ENCODE measurements at places on chromosomes 11 and 22.
A peak's percentile ranks its signal among the peaks of the same experiment; 100 is the strongest.

DNA sequence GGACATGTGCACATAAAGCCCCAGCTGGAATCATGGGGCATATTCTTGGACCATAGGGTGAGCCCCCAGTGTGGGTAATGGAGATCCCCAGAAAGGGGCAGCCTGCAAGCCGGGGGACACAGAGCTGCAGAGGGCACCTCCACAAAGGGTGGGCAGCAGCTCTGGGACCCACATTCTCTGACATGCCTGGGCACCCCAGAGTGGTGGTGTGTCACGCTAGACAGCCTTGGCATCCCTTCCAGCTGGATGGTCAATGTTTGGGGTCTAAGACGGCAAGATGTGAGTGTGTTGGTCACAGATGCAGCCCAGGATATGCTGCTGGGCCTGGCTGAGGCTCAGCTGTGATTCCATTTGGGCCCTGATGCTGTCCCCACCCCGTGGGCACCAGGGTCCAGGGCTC lies 9.7 kb downstream of the ADORA2A start:
- DNase-seq: no peak

- DNase-seq: no peak
Observed at GRCh38 chr22:39936523-39937145, 23.6 kb upstream of the TMA7B start.

- DNase-seq: no peak
Observed at GRCh38 chr22:46584081-46584921, 35.9 kb upstream of the GRAMD4 start.

GRCh38 chr11:126090452-126090851 lies 27.8 kb upstream of the CDON start:
- DNase-seq: peak; percentile 93

- no peak for DNase-seq
Observed at GRCh38 chr22:50357222-50357621, 14.1 kb downstream of the PPP6R2 start.

GRCh38 chr11:134282121-134283045 lies 6.2 kb downstream of the GLB1L3 start:
- DNase-seq: no peak

GRCh38 chr11:10502065-10502680 lies 38.8 kb downstream of the RNF141 start:
- no peak for DNase-seq

DNA sequence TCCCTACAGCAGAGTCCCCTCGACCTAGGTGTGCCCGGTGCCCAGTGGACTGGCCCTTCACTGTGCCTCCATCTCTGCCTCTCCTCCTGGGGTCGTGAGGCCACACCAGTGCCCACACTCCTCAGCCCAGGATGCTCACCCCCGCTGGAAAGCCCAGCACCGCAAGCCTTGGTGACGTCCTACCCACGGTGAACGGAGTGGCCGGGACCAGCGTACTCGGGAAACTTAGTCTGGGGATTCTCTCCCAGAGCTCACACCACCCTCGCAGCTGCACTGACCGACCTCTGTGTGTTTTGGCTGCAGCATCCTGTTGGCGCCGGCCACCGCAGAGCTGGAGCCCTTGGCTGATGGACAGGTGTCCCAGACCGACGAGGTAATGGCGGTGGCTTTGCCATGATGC lies 35.5 kb upstream of the KRTAP5-7 start:
- no peak for DNase-seq

DNA sequence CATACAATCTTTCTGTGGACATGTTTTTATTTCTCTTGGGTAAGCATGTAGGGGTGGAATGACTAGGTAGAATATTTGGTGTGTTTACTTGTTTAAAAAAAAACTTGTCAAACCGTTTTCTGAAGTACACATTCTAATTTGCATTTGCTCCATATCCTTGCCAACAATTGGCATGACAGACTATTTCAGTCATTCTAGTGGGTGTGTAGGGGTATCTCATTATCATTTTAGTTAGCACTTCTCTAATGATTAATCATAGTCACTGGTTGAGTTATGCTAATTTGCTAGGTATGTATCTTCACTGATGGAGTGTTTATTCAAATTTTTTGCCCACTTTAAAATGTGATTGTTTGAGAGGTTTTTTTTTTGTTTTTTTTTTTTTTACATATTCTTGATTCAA lies 64.3 kb downstream of the C11orf65 start:
- DNase-seq: no peak

GRCh38 chr11:46356924-46357482 lies 9.7 kb downstream of the DGKZ start:
- DNase-seq: no peak

DNA sequence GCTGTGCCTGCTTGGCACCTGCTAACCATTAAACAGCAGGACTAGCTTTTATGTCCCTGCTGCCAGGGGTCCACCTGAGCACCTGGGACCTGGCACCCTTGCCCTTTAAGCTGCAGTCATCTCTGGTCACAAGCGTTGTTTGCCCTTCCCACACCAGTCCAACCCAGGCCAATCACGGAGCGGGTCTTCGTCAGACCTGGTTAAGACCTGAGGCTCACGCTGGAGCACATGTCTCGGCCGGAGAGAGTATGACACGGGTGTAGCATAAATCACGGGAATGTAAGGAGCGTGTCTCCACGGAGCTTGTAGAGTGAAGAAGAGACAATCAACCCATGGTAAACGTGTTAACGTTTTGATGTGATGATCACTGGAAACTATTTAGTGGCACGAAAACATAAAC lies 847.3 kb downstream of the BRD1 start:
- no peak for DNase-seq

GRCh38 chr11:111730871-111731591 lies 35.2 kb downstream of the PPP2R1B start:
- DNase-seq: no peak

DNA sequence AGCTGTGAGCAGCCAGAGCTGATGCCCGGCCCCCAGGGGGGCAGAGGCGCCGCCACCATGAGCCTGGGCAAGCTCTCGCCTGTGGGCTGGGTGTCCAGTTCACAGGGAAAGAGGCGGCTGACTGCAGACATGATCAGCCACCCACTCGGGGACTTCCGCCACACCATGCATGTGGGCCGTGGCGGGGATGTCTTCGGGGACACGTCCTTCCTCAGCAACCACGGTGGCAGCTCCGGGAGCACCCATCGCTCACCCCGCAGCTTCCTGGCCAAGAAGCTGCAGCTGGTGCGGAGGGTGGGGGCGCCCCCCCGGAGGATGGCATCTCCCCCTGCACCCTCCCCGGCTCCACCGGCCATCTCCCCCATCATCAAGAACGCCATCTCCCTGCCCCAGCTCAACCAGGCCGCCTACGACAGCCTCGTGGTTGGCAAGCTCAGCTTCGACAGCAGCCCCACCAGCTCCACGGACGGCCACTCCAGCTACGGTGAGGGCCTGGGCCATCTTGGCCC lies 6.1 kb downstream of the CDC42EP1 start:
- no peak for DNase-seq

DNA sequence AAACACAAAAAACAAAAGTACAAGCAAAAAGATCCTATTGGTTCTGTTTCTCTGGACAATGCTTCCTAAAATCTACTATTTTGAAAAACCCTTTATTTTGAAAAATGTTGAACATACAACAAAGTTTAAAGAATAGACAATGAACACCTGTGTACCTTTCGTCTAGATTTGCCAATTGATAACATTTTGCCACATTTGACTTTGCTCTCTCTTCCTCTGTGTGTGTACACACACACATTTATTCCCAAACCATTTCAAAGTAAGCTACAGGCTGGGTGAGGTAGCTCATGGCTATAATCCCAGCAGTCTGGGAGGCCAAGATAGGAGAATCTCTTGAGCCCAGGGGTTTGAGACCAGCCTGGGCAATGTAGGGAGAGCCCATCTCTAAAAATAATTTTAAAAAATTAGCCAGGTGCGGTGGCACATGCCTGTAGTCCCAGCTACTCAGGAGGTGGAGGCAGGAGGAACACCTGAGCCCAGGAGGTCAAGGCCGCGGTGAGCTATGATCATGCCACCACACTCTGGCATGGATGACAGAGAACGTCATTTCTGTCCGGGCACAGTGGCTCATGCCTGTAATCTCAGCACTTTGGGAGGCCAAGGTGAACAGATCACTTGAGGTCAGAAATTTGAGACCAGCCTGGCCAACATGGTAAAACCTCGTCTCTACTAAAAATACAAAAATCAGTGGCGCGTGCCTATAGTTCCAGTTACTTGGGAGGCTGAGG lies 5.3 kb upstream of the PSMC3 start:
- DNase-seq: no peak

DNA sequence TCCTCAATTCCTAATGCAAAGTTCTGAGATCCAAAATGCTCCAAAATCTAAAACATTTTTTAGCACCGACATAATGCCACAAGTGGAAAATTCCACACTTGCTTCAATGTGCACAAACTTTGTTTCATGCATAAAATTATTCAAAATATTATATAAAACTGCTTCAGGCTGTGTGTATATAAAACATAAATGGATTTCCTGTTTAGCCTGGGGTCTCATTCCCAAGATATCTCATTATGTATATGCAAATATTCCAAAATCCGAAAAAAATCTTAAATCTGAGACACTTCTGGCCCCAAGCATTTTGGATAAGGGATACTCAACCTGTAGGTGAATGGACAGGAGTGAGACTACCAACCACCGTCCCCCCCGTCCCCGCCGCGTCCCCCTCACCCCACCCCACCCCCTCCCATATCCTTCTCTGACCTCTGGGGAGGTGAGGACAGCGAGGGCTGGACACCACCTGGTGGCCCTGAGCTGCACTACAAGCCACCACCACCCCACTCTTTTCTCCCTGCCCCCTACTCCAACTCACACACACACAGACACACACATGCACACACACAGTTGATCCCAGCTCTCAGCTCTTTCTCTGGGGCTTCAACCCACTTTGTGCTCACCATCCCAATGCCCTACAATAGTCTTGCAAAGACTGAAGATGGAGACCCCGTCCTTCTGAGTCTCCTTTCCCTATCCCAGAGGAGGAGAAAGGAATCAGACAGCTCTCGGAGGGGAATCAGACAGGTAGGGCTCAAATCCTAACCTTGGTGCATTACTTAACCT lies 101.0 kb downstream of the PDE2A start:
- peak; percentile 22 for DNase-seq

DNA sequence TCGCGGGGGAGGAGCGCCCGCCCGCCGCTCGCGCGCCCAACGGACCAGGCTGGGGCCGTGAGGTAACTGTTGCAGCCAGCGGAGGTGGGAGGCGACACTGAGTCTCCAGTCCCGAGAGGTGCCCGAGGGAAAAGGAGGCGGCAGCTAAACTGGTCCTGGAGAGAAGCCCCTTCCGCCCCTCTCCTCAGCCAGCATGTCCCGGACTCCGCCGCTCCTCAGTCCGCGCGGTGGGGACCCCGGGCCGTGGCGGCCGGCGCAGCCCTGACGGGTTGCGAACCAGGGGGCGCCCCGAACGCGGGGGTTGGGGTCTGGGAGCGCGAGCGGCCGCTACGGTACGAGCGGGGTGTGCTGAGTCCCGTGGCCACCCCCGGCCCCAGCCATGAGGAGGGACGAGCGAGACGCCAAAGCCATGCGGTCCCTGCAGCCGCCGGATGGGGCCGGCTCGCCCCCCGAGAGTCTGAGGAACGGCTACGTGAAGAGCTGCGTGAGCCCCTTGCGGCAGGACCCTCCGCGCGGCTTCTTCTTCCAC lies at the start of gene PDE3B:
Gene PDE3B (plus strand): TSS at position 108 of the 529 bp plus-strand sequence. CDS start 272 bp downstream, at position 380.
- peak; percentile 67 for DNase-seq

DNA sequence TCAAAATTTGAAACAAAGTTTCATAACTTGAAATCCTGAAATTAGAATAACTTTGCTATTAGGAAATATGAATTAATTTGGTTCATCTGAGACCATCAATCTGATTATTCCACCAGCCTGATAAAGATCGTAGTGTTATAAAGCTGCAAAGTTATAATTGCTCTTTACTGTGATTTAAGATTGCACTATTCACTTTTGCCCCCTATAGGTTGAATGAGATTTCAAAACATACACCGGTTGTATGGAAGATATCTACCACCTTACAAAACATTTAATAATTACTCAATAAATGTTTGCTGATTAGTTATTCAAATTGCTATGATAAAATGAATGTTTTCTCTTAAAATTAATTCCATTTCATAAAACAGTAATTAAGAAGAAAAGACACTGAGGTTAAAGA lies 26.1 kb downstream of the APIP start:
- no peak for DNase-seq

DNA sequence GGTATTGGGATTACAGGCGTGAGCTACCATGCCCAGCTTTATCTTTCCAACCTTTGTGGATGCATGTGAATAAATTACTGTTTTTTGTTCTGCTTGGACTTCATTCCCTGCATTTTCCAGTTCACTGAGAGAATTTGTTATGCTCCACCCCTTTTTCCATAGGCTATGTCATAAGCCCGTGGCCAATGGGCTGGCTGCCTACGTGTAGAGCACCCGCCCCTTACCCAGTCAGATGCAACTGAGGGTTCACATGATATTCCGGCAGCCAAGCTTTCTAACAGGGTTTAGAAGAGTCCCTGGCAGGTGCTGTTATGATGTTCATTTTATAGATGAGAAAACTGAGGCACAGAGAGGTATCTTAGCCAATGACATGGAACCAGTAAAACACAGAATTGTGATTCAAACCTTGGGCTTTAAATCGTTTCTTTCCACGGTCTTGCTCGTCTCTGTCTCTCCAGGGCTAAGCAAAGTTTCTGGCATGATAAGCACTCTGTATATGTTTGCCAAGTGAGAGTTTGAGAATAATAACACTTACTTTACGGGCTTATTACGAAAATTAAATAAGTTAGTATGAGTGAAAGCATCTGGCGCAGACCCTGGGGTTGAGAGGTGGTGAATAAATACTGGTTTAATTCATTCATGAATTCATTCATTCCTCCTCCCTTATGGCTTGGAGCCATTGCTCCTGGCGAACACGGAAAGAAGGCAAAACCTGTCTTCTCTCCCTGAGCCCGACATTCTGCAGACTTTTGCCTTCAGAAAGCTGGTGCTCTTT lies 42.4 kb upstream of the RASD2 start:
- DNase-seq: no peak

GRCh38 chr22:30423301-30423958 lies 2.1 kb upstream of the MTFP1 start:
- no peak for DNase-seq

- DNase-seq: no peak
Observed at GRCh38 chr22:22180738-22181285, 63.8 kb upstream of the VPREB1 start.

- DNase-seq: no peak
Observed at GRCh38 chr11:1706634-1707400, 9.8 kb downstream of the KRTAP5-6 start.

DNA sequence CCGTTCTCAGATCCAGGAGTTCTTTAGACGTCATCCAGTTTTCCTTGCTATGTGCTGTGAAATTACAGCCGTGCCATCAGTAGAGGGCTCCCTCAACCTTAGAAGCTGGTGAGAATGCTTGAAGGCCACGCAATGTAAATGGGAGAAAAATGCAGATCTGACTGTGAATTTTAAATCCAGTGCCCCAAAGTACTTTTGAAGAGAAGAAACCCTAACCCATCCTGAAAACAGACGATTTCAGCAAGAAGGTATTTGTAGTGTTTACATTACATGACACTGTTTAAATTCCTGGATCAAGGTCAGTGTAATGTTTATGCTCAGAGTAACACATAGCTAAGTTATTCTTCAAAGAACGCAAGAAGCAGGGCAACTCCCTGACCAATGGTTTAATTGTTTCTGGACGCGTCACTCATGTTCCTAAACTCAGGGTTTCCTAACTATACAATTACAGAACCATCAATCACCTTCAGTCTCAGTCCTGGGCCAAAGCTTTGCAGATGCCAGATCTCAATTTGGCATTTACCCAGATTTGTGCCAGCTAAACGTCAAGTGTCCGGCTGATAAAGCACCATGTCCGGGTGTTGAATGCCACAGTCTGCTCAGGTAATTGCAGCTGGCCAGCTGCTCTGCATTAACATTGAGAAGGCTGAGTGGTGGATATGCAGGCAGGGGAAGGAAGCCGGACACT lies 38.2 kb downstream of the ADAMTS8 start:
- peak; percentile 4 for DNase-seq

GRCh38 chr11:59767225-59767611 lies 12.0 kb downstream of the STX3 start:
- DNase-seq: no peak

- DNase-seq: no peak
Observed at GRCh38 chr11:29063630-29064361, 953.0 kb downstream of the KCNA4 start.

Data from NCI-H1105 (cell line).